ENCODE measurements at places on chromosomes 3 and 15.

GRCh38 chr3:56667973-56668579 is 15.0 kb downstream of the TASOR start:
- DNase-seq = no peak

DNA sequence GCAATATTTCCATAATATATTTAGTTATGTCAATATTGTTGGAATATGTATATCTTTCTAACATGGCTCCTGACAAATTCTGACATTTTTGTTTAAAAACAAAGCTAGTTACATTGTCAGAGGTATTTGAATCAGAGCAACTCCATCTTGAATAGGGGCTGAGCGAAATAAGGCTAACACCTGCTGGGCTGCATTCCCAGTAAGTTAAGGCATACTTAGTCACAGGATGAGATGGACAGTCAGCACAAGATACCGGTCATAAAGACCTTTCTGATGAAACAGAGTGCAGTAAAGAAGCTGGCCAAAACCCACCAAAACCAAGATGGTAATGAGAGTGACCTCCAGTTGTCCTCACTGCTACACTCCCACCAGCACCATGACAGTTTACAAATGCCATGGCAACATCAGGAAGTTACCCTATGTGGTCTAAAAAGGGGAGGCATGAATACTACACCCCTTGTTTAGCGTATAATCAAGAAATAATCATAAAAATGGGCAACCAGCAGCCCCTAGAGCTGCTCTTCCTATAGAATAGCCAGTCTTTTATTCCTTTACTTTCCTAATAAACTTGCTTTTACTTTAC is 30.4 kb downstream of the RPL22L1 start:
- no peak for DNase-seq

DNA sequence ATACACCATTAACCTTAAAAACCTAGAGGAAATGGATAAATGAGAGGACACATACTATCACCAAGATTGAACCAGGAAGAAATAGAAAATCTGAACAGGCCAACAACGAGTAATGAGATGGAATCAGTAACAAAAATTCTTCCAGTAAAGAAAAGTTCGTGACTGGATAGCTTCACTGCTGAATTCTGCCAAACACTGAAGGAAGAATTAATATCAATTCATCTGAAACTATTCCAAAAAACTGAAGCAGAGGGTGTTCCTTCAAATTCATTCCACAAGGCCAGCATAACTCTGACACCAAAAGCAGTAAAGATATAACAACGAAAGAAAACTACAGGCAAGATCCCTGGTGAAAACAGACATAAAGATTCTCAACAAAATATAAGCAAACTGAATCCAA is 195.8 kb upstream of the GPR149 start:
- DNase-seq = no peak

DNA sequence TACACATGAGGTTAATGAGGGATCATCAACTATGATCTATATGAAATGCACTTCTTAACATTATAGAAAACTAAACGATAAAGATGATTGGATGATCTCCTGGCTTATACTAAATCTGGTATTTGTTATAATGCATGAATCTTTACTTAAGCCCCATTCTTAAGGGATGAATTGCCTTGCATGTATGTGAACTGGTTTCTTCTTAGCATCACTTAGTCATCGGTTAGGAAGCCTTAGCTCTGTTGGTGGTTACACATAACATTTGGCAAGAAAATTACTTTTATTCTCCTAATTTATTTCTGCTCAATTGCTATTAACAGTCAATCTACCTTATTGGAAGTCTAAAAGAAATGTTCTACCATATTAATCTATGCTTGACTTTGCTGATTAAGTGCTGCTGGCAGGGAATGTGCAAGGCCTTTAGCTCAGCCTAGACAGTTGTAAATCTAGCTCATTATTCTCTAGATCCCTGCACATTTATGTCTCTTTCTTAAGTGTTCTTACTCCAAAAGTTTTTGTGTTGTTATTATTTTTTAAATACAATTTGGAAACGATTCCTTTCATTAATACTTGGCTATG is 356.0 kb downstream of the ZPLD1 start:
- no peak for DNase-seq

GRCh38 chr3:100033903-100034471 is 80.3 kb downstream of the FILIP1L start:
- no peak for DNase-seq

GRCh38 chr15:66394915-66395314 is 8.2 kb downstream of the MAP2K1 start:
- no peak for DNase-seq

DNA sequence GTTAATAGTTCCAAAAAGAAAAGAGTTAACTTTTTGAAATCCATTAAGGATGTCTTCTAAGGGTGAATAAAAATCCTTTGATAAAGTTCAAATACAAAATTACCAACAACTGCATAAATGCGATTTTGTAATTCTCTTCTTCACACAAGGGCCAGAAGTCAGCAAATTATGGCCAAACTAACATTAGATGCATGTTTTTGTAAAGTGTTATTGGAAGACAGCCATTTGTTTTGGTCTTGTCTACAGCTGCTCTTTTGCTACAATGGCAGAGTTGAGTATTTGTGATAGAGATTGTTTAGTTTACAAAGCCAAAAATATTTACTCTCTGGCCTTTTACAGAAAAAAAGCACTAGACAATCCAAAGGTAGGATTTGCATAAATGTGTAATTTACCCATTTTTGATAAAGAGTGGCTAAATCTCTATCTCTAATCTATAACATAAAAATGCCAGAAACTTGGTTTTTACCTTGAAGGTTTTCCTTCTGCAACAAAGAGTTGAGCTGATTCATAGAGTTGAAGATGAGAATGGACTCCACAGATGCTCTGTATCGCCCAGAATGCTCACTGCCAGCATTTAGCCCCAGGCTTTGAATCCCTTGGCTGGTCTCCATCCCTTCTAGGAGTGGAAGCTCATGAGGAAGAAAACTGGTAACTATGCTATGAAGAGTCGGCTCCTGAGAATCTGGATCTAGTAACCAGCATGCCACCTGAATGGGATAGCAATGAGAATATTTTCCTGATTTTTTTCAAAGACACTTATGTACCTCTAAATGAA is 64.5 kb downstream of the POLQ start:
- no peak for DNase-seq

DNA sequence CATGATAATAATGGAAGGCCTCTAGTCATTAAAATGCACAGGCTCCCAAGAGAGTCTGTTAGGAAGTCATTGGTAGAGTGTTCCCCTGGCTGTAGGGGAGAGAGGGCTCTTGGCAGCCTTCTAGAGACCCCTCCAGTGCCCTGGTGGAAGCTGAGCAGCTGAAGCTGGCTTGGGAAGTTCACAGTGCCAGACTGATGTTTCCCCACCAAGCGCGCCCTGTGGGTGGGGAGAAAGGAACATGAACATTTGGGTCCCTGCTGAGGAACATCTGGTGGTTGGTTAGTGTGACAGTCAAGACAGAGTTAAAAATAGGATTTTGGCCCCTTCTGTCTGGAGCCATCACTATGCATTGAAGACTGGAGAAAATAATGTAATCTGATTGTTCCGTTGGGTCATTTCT is 37.1 kb upstream of the RGMA start:
- no peak for DNase-seq

DNA sequence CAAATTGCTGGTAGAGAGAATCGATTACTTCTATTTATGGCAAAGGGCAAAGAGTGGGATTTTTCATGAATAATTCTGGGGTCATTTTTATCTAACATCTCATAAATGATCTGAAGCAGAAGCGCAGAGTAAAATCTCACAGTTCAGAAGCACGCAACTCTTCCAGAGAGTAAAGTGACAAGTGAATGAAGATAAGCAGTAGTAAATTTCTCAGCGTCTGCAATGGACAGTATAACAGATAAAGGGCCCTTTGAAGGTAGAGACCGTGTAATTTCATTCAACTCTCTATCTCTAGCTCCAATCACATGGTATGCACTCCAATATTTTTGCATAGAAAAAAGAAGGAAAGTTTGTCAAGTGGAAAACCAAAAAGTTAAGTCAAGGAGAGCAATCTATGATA is 521.1 kb upstream of the NECTIN3 start:
- DNase-seq = no peak

GRCh38 chr3:110568246-110568645 is 503.4 kb upstream of the NECTIN3 start:
- DNase-seq = no peak

GRCh38 chr3:146491303-146491702 is 21.9 kb upstream of the PLSCR2 start:
- DNase-seq = no peak

DNA sequence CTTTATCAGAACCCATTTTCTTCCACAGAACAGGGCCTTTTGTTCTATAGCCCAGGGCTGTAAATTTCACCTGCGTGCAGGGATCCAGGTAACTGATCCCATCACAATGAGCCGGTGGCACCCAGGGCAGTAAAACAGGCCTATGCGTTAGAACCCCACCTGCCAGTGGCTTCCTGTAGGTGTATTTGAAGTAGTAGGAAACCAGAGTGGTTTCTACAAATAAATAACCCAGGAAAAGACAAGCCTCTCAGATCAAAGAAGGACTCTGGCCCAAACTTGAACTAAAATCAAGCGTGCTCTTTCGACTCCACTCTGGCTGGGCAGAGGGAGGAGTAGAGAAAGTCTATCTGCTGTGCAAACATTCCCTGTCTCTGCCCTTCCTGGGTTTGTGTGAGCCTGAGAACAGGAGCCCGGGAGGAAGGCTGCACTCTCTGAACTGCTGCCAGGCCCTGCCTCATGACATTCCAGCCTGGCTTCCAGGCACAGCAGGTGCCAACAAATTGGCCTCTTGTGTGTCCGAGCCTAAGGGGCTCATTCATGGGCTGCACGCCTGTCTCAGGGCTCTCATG is 77.7 kb downstream of the CEMIP start:
- DNase-seq = no peak

- peak; percentile 17 for DNase-seq
Observed at GRCh38 chr15:40358471-40359353, 693 bp downstream of the DISP2 start.

DNA sequence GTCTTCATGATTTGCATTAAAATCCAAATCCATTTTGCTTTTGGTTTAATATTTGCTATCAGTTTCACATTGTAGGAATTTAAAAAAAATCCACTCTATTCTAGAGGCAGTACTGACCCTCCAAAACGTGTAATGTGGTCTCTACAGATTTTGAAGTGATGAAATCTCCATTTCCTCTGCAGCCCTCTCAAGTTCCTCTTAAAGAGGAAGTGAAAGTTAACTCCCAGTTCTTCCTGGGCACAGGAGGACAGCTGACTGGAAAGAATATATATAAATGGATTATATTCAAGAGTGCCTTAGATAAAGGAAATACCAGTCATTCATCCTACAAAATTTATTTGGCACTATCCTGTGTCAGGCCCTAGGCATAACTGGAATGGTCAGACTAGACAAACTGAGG is 83.5 kb upstream of the PLCL2 start:
- no peak for DNase-seq

- no peak for DNase-seq
Observed at GRCh38 chr15:87792250-87793040, 464.1 kb downstream of the NTRK3 start.

GRCh38 chr3:69065318-69065964 is 13.3 kb upstream of the TMF1 start:
- peak; percentile 40 for DNase-seq

GRCh38 chr3:25789209-25789595 is 688 bp upstream of the OXSM start:
- no peak for DNase-seq

DNA sequence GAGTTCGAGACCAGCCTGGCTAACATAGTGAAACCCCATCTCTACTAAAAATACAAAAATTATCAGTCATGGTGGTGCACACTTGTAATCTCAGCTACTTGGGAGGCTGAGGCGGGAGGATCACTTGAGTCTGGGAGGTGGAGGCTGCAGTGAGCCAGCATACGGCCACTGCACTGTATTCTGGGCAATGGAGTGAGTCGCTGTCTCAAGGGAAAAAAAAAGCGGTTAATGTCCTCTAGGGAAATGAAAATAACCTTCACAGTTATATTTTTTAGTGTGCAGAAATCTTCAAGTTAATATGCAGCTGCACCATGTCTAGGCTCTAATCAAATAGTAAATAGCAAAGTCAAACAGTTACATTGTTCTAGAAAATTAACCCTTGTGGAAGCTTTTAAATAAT is 14.8 kb downstream of the CEP19 start:
- DNase-seq = no peak

- no peak for DNase-seq
Observed at GRCh38 chr15:47755941-47756340, 38.6 kb downstream of the SEMA6D start.

- DNase-seq = no peak
Observed at GRCh38 chr3:34175636-34176176, 377.3 kb downstream of the PDCD6IP start.

GRCh38 chr3:141777957-141778813 is 15.0 kb downstream of the GRK7 start:
- DNase-seq = no peak

DNA sequence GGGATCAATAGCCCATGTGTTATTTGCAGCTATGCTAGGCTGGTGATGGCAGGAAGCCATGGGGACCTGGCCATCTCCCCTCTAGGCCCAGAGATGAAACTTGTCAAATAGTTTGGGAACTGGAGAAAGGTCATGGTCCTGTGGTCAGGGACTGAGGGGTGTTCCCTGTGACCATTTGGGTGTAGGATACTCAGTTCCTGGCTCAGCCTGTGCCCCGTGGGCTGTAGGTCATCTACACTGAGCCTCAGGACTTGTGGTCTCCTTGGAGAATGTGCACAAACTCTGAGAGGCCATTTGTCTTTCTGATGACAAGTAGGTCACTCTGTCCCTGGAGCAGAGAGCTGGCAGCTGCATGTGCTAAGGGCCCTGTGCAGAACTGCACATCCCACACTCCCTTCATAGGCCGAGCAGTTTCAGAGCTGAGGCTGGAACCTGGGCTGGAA is 17.5 kb downstream of the GASK1A start:
- DNase-seq = no peak

DNA sequence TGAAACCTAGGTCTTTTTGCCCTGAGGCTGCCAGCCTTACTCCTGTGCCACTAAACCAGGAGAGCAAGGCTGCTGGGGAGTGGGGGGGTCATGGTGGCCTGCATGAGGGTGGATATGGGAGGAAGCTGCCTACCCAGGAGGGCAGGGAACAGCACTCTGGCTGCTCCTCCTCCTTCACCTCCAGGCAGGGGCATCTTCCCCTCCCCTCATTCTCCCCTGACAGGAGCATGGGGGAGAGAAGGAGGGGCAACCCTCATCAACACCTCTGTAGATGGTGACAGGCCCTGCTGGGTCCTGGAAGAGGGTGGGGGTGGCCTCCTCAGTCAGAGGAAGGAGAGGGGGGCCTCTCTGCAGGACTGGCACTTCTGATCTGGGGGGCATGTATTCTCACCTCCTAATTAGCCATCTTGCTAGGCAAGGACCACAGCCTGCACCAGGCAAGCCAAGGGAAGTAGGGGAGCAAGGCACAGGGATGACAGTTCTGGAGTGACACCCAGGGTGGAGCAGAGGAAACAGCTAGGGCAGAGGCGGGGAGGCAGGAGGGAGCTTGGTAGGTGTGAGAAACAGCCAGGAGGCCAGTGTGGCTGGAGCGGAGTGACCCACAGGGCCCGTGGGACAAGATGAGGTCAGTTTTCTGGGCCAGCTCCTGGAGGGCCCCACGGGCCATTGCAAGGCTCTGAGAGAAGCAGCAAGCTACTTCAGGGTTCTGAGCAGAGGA is 4.9 kb downstream of the CCDC33 start:
- DNase-seq = no peak
